Activated T-cell treated with anti-CD3 and anti-CD28 coated beads, Interleukin-2, amount 50 U/mL, for 4 hours (primary cell): ENCODE measurements at places on chromosomes 4 and X. TPM values are rescaled to one million over a fixed set of nuclear protein-coding genes. Genes with fewer than 3 reads are reported as not detected.
A peak's percentile ranks its signal among the peaks of the same experiment; 100 is the strongest.

Gene SCML2
- 3.4 TPM for total RNA-seq

DNA sequence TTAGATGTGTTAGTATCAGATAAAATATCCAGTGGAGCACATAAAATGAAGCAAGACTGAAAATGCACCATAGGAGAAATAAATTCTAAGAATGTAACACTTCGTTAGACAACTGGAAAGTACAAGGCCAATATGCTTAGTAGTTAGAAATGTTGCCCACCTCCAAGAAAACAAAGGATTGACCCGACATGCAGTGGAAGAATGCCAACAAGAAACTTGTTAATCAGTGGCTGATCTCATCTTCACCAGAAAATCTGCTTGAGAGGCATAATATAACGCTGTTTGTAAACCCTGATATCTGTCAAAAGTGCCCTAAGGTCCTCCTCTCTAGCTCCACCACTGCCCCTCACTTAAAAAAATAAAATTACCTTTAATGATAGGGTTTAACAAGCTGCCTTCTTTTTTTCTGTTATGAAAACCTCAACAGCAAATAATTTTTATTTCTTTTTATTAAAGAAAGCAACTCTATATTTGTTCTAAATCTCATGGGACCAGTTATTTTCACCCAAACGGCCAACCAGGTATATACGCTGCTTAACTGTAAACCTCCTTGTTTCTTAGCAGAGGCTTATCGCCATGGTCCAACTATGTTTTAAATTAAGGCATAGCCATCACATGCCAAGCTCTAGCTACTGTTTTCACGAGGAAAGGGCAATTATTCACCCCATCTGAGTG is 1.8 kb downstream of the RASGEF1B start:
- no peak for DNase-seq

DNA sequence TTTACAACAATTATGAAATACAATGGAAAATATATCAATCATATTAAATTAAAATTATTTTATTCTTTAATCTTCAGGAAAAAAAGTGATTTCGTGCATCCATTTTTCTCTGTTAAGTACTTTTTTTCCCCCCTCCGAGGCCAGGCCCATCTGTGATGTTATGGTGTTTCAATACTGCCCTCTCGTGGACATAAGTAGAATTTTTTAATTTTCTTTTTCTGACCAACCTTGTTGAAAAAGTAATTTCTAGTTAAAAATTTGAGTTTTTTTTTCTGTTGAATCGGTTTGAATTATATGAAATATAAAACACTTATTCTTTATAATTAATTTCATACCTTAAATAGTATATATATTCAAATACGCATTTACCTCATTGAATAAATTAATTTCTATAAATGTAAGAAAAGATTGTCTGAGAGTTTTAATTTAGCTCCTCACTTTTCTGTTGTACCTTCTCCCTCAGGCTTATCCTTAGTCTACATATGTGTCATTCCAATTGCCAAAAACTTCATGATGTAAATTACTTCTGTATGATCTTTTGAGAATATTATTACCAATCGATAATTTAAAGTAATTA is 175.8 kb upstream of the TECRL start:
- DNase-seq: no peak

DNA sequence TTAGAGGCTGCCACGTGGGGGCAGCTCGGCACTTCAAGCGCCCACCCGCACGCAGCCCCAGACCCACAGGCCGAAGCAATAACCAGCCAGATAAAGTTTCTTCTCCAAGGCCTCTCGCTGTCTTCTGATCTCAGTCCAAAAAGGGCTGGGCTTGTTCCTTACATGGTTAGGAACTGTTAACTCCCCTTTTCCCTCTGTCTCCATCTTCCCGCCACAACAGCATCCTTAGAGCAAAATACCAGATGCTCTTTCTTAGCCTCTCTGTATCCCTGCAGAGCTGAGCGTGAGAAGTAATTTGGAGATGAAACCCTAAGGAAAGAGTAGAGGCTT is 23.4 kb upstream of the KIAA1210 start:
- no peak for DNase-seq

DNA sequence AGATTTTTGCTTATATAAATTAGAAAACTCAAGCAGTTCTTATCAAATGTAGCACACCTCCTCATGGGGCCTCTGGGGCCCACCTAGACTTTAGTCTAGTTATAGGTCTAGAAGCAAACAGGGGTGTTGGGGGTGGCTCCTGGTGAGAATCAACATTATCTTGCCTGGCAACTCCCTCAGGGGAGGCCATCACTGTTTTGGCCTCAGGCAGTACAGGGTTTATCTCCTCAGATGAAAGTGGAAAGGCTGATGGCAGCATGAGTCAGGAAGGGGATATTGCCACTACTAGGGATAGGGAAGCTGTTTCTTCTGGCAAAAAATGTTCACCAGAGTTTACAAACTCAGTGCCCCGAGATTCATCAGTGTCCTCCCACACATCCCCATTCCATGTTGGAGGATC is 232.4 kb upstream of the BMP3 start:
- no peak for DNase-seq

Gene MAOB
- total RNA-seq: 0.11 TPM

DNA sequence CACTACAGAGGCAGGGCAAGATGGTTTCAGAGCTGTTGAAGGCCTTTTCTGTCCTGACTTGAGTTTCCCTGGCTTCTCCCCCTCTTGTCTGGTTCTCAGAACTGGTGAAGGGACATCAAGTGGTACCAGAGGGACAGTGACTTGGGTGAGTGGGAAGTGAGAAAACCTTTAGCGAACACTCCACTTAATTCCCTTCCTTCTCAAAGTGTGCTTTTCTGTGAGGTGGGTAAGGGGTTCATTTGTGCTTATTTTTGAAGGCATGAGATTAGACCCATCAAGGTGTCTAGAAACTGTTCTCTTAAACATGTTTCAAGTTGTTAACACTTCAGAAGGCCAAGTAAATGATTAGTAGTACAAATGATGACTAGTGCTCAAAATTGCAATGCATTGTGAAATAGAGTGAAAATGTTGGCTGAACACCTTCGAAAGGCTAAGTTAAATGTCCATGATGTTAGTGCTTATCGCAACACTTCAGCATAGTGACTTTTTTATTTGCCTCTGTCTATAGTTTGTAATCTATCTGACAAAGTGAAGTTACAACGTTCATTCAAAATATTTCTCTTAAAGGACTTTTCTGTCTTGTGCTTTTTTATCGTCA is 2.8 kb downstream of the AREG start:
- no peak for DNase-seq

DNA sequence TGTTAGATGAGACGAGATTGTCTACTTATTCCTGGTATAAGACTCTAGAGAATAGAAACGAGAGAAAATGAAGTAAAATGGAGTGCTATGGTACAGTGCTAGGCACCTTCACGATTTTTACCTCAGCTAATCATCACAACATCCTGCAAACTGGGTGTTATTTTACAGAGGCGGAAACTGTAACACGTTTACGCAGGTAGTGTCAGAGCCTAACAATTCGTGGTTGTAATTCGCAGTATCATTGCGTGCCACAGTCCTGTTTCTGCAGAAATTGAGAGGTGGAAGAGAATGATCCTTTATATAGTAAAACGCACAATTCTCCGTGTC is 383 bp upstream of the TBC1D19 start:
- no peak for DNase-seq

DNA sequence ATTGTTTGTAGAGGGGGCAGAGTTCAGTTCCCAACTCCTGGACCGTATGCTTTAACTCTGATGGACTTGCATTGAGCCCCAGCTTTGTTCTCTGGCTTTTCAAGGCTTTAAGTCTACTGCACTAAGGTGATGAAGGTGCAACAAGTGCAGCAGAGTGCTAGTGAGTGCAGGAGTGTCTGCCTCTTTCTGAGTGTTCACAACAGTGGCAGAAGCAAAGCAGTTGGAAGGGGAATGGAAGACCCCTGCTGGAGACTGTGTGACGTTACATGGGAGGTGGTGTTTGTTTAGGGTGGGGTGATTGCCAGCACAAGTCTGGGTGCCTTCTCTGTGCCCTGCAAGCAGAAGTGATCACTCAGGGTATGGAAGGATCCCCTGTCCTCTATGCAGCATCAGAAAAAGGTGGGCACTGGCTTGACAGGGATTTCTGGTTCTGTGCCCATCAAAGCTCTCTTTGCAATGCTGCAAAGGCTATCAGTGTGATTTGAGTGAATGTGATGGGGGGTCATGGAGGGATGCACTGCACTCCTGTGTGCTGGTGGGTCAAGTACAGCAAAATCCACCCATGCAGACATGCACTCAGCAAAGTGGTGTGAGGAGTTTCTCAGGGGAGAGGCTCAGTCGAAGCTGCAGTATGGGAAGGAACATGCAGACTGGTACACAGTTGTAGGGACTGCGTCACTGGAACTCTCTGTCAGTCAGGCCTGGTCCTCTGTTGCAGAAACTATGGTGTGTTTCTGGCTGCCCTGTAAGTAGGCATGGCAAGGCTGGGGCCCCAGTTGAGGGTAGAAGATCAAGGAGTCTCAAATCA is 70.9 kb upstream of the UGT2B7 start:
- DNase-seq: no peak

GRCh38 chr4:48667148-48667547 is 112.9 kb downstream of the FRYL start:
- no peak for DNase-seq

DNA sequence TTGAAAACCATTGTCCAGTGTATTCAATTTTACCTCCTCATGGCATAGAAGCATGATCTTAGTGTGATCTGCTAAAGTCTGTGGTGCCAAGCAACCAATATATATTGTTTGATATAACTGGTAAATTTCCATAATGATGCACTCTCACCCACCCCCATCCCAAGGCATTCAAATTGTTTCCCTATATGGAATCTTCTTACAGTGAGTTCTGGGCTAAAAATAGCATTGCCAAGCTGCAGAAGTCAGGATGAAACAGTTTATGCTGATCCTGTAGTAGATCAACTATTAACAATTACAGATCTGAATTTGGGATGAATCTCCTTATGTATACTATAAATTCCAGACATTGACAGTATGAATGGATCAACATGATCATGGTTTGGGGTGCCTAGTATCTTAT is 20.9 kb downstream of the FGF13 start:
- DNase-seq: no peak

DNA sequence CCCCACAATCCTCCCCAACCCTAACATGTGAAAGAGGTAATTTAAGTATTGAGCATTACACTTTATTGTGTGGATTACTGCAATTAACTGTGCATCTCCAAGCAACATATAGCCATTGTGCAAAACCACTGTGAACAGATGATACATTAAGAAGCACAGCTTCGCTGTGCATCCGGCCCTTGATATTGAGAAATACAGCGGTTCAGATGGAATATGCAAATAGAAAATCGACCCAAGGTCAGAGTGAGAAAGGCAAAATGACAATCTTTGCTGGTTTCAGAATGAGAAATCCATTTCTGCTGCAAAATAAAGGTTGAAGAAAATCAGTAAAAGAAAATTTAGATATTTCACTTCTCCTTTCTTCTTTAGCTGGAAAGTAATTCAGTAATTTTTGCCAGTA is 805.9 kb upstream of the GRID2 start:
- no peak for DNase-seq

Gene TNIP3
- 20.6 TPM for total RNA-seq

DNA sequence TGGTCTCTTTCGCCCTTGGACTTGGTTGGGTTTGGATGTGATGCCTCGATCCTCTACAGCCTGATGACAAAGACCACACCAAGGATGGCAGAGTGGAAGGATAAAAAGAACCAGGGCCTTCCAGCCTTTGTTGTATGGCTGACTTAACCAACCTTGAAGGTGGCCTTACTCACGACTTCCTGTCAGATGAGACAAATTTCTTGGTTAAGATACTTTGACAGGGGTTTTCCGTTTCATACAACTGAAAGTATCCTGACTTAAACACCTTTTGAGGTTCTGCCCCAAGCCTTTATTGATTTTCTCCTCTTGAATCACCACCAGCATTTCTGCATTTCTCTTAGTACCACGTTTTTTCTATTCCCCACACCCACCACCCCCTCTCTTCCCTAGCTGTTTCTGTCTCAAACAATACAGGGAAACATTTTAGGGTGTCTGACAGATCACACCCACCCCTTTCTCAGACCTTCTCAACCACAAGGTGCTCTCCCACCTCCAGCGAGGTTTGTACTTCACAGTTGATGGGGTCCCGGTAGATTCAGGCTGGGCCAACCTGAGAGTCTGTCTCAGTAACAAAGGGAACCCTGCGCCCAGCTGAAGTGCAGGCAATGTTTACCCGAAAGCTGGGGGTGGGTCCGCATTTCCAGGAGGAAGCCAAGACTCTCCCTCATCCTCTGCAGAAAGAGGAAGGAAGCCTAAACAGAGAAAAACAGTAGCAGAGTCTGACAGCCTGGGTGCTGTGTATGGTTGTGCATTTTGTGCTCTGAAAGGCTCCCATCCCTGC is 5.0 kb upstream of the TSPAN5 start:
- peak; percentile 60 for DNase-seq
